ENCODE measurements at places on chromosomes 3 and 15.
A peak's percentile ranks its signal among the peaks of the same experiment; 100 is the strongest.

DNA sequence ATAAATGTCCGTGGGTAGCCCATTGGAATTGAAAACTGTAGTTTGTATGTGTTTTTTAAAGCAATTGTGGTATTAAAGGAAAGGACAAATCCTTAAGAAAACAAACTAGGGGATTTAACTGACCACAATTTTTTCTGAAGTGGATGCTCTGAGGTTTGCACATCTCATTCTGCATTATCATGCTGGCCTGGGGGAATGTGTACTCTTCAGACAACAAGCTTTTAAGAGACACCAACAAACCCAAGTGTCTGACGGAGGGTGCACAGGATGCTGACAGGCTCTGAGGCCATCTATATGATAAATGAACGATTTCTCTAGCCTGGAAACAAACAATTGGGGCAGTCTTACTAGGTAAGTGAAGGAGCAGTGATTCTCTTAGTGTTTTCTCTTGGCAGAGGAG lies 9.1 kb downstream of the LINS1 start:
- DNase-seq, result no peak

DNA sequence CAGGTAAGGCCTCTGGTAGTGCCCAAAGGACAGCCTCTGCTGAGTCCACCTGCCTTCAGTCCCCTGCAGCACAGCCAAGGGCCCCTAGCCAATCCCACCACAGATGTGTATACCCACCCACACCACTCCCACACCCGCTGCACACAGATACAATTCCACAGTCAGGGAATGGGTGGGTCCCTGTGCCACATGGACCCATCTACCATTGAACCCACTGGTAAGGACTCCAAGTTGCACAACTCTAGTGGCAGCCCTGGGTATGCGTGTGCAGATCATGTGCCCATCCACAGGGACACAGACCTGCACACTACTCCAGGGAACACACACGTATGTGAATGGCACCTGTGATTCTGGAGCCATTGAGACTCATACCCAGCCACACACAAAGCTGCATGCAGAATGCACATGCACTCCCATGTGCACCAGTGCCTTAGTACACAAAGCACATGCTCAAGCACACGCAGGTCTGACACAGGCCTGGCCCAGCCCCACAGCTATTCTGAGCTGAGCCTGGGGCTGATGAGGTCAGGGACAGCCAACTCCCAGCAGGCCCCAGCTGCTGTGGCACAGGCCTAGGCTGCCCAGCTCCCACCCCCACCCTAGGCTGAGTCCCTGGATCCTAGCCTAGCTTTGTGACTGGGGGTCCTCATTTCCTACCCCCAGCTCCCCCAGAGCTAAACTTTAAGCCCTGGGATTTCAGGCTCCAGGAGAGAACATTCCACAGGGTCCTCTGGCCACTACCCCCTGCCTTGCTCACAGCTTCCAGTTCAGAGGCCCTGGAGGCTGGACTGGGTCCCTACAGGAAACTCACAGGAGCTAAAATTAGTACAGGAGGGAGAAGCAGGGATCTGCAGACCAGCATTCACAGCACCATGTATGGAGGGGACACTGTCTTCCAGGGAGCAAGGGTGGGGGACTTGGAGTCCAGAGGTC lies 2.7 kb upstream of the ALS2CL start:
- no peak for DNase-seq

DNA sequence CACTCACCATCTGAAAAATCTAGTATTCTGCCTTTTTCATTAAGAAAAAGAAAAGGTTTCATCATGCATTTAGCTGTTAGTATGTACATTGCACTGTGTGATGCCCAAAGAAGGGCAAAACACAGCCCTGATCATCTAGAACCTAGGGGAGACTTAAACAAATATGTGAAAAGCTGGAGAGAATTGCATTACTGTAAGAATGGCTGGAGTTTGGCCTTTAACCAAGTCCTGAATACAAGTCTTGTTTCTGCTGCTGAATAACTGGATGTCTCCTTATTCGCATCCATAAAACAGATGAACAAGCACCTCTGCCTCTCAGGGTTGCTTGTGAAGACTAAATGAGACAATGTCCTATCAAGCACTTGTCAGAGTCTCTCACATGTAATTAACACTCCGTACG lies 233.4 kb upstream of the LRTM1 start:
- DNase-seq, result no peak

- peak; percentile 34 for DNase-seq
Observed at GRCh38 chr3:31768479-31769125, 212.5 kb downstream of the OSBPL10 start.

GRCh38 chr3:33791477-33792166 lies 6.8 kb upstream of the PDCD6IP start:
- no peak for DNase-seq

GRCh38 chr3:123321806-123322205 lies 120.1 kb downstream of the SEC22A start:
- no peak for DNase-seq

DNA sequence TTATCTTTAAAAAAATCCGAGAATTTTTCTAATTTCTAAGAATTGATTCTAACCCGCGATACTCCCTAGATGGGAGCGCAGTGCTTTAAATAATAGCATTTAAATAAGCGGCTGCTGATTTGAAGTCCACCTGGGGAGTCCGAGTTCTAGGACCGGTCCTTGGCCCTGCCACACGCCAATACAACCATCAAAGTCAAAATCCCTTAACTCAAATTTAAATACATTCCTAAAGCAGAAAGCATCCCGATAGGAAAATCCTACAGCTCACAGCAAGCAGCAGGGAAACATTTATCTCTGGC lies 508 bp upstream of the ECT2 start:
- DNase-seq, result no peak

- no peak for DNase-seq
Observed at GRCh38 chr3:123404391-123404790, 44.5 kb downstream of the ADCY5 start.

DNA sequence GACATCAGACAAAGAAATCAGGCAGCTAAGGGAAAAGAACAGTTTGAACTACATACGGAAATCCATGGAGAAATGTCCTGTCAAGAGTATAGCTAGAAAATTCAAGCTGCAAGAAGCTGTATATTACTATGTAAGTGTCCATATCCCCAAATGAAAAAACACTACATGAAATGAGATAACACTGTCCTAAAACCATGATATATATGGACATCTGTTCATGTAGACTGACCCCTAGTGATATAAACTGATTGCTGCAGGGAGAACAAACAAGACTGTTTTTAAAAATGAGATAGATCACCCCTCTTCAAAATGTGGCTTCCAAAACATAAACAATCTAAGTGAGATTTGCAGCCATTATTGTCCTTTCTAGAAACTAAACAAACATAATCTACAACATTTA lies 985.6 kb downstream of the EPHA3 start:
- no peak for DNase-seq

DNA sequence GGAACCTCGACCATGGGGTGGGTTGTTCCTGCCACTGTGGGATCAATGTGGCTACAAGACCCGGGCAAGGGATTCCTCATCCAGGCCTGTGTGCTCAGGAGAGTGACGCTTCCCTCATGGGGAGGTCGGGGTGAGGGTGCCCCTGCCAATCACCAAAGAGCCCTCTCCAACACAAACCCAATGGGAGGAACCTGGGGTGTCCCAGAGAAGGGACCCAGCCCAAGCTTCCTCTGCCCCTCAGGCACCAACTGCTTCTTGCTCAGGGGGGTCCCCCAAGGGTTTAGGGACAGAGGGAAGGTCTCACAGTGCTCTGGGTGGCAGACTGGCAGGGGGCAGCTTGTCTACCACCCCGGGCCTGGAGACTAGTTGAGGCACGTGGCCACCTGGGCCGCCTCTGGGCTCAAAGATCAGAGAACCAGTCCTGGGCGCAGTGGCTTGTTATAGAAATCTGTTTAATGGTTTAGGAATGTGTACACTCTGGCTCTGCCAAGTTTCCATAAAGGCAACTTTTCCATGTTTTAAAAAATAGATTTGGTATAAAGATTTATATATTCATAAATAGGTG lies 26.6 kb downstream of the GP9 start:
- DNase-seq, result no peak

- DNase-seq, result no peak
Observed at GRCh38 chr15:39830166-39830565, 47.5 kb upstream of the FSIP1 start.

GRCh38 chr3:69738859-69739203 lies 433 bp upstream of the MITF start:
- DNase-seq, result no peak

DNA sequence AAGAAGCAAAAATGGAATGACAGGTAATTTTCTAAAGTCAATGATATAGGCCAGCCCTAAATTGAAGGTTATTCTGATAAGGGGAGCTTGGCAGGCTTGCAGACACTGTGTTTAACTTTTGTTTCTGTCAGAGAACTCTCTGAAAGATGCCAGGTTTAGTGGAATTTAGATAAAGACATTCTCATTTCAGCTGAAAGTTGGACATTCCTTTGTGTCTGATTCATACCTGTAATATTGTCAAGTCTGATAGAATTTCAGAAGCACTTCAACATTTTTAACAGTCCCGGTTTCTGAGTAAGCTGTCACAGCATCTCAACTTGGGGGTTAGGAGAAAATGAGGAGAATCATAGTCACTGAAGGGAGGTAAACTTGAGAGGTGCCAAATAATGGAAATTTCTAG lies 84.0 kb downstream of the DIPK2A start:
- no peak for DNase-seq

DNA sequence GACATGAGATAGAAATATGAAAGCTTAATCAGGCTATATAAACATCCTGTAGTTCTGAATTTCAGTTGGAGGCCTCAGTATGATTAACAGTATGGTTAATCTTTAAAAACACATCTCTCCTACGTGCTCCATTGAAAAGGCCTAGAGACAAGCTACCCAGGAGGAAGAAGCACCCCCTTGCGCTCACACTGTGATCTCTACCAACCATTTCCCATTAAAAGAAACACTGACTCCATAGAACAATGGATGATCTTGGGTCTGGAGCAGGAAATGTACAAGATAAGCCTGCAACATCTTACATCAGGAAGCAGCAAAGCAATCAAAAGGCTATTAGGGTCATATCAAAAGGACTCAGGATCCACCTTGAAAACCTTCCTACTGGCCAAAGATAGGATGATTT lies 3.4 kb upstream of the EOGT start:
- no peak for DNase-seq

DNA sequence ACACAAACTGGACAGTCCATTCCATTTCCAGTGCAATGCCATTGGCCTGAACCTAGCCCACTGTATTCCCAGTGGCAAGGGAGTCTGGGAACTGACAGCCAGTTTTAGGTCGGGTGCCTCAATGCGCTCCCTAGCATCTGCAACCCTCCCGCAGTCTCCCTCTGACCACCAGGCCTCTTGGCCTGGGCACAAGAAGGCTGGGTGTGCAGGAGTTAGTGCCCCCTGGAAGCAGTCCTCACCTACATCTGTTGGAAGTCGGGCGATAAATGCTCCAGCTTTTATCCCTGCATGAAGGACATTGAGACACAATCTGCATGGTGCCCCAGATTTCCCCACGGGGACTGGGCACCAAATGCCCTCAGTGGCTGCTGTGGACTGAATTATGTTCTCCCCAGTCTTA lies 12.7 kb downstream of the C3orf22 start:
- DNase-seq, result no peak

DNA sequence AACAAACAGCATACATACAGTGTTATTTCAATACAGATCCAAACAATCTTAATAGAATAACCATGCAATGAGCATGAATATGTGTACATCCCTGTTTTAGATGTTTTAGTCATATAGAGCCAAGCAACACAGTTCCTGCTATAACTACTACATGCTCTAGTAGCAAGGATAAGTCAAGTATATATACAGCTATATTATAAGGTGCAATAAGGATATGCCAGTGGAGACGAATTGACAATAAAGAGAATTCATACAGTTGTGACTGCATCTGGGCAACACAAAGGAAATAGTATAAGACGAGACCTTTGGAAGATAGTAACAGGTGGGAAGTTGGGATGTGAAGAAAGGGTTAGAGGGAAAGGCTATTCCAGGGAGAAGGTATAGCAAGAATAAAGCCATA lies 103.4 kb downstream of the TPRG1 start:
- no peak for DNase-seq

GRCh38 chr3:72746430-72747411 lies 101.5 kb downstream of the SHQ1 start:
- no peak for DNase-seq

DNA sequence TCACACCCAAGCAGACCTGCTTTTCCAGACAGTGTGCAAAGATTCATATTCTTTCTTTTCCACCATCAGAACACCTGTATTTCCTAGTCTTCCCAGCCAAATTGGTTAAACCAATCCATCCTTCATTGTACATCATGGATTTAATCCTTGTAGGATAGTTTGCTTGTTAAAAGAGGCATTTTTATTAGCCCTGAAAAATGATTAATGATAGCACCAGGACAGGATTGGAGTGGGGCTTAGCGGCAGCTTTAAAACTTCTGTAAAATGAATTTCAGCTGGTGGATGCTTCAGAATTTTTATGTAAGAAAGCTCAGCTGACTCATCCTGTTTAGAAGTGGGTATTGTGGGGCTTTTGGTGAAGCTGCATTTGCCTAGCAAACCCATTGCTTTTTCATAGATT lies 36.1 kb upstream of the ARHGEF26 start:
- DNase-seq, result no peak

DNA sequence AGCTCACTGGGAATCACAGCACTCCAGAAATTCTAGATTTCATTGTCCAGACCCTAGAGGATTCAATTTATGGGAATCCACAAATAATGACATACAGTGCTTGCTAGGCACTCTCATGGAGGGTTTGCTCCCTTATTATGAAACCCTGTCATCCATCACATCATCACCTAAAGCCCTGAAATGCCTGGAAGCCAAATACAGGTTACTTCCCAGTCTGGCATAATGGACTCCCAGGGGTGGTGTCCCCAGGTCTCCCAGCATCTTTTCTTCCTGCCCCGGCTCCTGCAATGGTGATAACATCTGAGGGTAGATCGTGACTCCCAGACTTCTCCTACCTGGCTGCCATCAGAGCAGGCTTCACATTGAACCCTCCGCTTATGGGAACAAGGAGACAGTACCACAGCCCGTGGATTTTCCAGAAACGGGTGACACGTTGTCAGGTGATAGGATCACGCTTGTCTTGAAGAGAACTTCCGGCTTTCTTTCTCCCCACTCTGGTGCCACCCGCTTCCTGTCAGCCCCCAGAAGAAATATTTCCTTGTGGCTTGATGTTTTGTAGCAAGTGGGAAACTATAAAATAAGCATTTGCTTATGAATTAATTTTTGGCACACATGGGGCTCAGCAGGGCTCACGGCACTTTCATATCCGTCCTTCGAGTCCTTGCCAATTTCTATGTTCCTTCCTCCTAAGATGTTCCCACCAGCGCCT lies 238.7 kb upstream of the BHLHE40 start:
- no peak for DNase-seq

- DNase-seq, result no peak
Observed at GRCh38 chr3:153066983-153067382, 95.0 kb upstream of the RAP2B start.

- no peak for DNase-seq
Observed at GRCh38 chr3:126135406-126136076, 44.8 kb downstream of the ALDH1L1 start.

DNA sequence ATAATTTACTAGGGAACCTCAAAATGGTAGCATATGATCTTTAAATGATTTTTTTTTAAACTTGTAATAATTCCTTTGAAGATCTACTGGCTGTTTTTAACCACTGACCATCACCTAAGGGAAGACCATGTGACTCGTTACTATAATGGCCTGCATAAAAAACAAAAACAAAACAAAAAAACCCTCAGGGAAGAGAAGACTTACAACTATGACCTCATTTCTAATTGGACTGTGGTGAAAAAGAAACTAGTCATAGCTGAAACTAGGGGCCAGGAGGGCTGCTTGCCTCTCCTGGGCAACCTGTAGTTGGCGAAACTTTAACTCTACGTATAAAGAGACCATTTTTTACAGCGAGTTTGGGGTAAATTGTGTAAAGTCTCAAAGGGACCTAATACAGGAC lies 23.0 kb downstream of the PAQR9 start:
- no peak for DNase-seq

- DNase-seq, result no peak
Observed at GRCh38 chr3:149080699-149081091, 5.6 kb downstream of the HLTF start.
